ENCODE measurements at places on chromosomes 6 and 20.

GRCh38 chr20:53419693-53420460 lies 173.8 kb downstream of the ZNF217 start:
- DNase-seq: no peak

DNA sequence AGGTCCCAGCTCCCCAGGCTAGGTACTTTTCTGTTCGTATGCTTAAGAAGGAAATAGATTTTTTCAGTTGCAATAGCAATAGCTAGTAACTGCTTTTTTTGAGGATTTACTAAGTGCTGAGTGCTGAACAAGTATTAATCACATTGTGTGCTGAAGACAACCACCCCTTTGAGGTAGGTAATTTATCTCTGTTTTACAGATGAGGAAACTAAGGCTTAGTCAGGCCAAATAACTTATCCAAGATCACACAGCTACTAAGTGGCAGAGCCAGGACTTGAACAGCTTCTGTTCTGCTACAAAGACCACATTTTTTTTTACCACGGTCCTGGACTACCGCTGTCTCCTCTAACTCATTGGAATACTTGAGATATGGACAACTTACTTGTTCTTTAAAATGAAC lies 39.8 kb downstream of the LRRN4 start:
- DNase-seq: no peak

GRCh38 chr20:62282877-62283503 lies 19.8 kb upstream of the ADRM1 start:
- no peak for DNase-seq

- no peak for DNase-seq
Observed at GRCh38 chr20:4896971-4897497, 104.3 kb downstream of the SLC23A2 start.

- no peak for DNase-seq
Observed at GRCh38 chr6:1913577-1913976, 303.9 kb downstream of the FOXC1 start.

- no peak for DNase-seq
Observed at GRCh38 chr6:105199711-105200110, 19.9 kb upstream of the POPDC3 start.

GRCh38 chr6:106094261-106094963 lies 8.3 kb downstream of the PRDM1 start:
- DNase-seq: no peak

DNA sequence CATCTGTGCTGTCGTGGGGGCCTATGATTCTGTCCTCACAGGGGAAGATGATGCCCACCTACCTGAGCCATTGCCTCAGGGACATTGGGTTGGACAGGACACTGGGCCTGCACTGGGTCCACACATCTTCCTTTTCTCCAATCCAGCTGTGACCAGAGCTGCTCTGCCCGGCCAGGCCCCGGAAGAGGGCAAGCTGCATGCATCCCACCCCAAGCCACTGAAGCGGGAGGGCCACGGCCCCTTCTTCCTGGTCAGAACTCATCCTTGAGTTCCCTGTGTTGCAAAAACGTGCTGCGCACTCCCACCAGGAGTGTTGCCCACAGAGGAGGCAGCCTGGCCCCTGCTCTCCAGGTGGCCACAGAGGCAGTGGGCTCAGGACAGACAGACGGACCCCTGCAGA lies 38.2 kb downstream of the SPDEF start:
- no peak for DNase-seq

DNA sequence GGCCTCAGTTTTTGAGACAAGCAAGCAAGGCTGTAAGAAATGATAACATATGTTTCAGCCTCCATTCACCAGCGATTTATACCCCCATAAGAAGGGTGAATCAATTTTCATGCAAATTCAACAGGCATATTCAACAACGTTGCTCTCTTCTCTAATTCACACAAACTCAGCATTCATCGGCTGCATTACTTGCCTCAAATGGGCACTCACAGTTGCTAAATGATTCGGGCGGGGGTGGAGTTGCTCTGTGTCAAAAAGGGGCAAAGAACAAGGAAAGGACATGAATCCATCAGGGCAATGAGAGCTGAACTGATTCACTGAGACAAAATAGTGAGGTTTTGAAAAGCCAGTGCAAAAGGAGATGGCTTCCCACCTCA lies 9.0 kb downstream of the MOXD1 start:
- DNase-seq: no peak

DNA sequence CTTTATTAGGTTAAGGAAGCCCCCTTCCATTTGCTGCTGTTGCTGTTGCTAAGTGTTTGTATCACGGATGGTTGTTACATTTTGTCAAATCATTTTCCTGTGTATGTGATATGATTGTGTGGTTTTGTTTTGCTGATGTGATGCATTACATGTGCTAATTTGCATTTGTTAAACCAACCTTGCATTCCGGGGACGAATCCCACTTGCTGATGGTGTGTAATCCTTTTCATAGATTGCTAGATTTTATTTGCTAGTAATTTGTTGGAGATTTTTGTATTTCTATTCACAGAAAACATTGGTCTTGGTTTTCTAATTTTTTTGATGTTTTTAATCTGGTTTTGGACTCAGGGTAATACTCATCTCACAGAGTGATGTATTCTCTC lies 167.8 kb downstream of the WDR27 start:
- DNase-seq: no peak

DNA sequence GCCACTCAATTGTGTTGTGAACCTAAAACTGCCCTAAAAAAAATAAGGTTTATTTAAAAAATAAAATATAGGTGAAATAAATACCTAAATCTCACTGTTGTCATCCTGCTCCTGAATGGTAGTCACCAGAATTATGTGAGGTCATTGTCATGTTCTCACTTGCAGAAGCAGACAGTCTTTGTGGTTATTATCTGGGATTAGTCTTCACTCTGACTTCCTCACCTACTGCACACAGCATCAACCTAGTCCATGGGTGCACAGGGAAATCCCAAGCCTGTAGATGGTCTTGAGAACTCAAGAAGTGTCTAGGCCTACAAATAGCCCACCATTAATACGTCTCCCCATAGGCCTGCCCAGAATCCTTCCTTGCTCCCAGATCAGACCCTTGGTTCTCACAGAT lies 97.0 kb downstream of the FOXF2 start:
- DNase-seq: no peak

DNA sequence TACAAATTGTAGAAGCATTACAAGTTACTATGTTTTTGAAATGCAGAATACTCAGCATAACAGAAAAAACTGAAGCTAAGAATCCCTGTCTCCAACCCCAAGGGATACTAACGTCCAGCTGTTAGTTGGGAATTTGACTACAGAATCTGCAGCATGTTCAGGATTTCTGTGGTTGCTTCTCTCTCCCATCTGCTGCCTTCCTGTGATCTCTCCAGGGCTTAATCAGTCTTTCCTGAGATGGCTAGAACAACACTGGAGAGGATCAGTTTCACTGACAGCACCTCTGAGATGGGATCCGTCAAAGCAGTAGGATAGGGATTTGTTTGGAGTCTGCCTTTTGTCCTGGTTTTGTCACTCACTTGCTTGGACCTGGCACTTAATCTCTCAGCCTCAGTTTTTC lies 73.3 kb upstream of the NUP153 start:
- DNase-seq: no peak

- no peak for DNase-seq
Observed at GRCh38 chr6:27161946-27162603, 85.4 kb upstream of the PRSS16 start.

GRCh38 chr6:15326067-15326614 lies 80.3 kb downstream of the JARID2 start:
- DNase-seq: no peak

DNA sequence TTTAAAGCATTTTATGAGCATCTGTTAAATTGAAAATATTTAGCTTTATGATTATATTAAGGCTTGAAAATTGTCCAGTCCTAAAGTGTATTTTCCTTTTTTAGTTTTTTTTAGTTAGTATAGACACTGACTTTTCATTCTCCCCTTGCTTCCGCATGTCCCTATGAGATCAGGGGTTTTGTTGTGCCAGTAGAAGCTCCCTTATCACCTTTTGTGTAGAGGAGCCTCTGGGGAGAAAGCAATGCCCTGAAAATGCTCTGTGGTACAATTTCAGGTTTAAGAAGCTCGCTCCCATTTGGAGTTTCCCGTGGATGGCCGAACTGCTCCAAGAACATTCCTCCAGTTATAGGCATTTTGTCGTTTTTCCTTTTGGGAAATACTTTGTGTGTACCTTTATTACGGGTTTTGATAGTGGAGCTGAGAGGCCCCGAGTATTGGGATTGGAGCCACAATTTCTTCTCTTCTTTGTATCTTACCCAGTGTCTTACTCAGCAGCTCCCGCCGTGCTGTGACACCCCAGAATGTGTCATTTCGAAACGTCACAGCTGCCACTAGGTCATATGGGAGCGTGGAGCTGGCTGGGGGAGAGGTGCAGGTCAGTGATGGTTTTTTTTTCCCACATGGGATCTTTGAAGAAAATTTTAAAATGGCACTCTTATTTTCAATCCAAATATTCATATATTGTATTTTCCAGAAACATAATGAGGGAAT lies 49.9 kb downstream of the RPRD1B start:
- no peak for DNase-seq

- no peak for DNase-seq
Observed at GRCh38 chr6:104589940-104590339, 269.8 kb downstream of the HACE1 start.

DNA sequence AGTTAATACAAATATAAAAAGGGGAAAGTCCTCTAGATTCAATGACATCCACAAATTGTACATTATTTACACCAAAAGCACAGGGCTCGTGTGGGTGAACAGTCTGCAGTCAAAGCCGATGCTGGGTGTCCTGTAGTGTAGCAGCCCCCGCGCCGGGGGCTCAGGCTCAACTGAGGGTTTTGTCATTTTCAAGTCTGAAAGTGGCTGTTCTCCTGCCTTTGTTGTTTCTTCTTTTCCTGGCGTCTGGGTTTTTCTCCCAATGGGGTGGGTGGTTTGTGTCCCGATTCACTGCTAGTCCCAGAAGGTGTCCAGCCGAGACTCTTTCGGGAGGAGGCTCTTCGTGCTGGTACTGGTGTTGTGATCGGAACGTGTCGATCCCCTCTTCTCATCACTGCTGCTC lies 146.0 kb downstream of the ZMYND8 start:
- no peak for DNase-seq

- DNase-seq: no peak
Observed at GRCh38 chr6:53811746-53812145, 16.9 kb downstream of the LRRC1 start.

- DNase-seq: no peak
Observed at GRCh38 chr6:84568971-84569370, 195.4 kb downstream of the TBX18 start.

DNA sequence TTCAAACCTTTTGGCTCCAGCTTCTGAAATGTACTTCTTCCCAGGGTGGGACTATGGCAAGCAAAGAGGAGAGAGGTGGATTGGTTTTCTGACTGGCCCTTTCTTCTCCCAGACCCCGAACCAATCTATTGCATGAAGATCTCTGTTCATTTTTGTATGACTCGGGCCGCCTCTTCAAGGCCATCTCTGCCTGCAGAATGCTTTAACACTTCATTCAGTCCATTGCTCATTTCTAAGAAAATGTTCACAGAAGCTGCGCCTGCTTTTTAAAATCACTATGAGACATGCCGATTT lies 1.6 kb downstream of the VGLL2 start:
- no peak for DNase-seq
